Neural progenitor cell (in vitro differentiated cells): ENCODE measurements at places on chromosomes 13 and 19. TPM values are rescaled to one million over a fixed set of nuclear protein-coding genes. Genes with fewer than 3 reads are reported as not detected.

The OXGR1 gene
- total RNA-seq = 0.88 and 1.6 TPM in 2 replicates

The NLRP9 gene
- not detected in 2 replicates for total RNA-seq

The PSG2 gene
- total RNA-seq = not detected in 2 replicates

GRCh38 chr13:21901811-21902708, 231.2 kb downstream of the FGF9 start:
- no peak overlapping the region for H3K4me3 ChIP-seq
- H3K27ac ChIP-seq = no peak overlapping the region
- H3K36me3 ChIP-seq = no peaks in the 10 kb centered on the region
- no peaks in the 10 kb centered on the region for H3K4me1 ChIP-seq
- H3K27me3 ChIP-seq = no peaks in the 10 kb centered on the region

The KLK8 gene
- 0.46 TPM in 1 of 2 replicates, not detected in the other for total RNA-seq

- no peaks in the 10 kb centered on the region for H3K36me3 ChIP-seq
- H3K27me3 ChIP-seq = peaks cover 11% of the 10 kb centered on the region
- no peak for DNase-seq
- H3K4me3 ChIP-seq = no peak overlapping the region
Measured at GRCh38 chr19:47475465-47475864, 3.8 kb upstream of the SLC8A2 start.

- DNase-seq = no peak
- no peaks in the 10 kb centered on the region for H3K27me3 ChIP-seq
- H3K27ac ChIP-seq = no peak overlapping the region
- H3K4me3 ChIP-seq = no peak overlapping the region
- H3K36me3 ChIP-seq = no peaks in the 10 kb centered on the region
Measured at GRCh38 chr13:36074659-36075058, 56.5 kb downstream of the DCLK1 start.

- DNase-seq = no peak
- peak overlapping the region; percentile 99 for H3K27ac ChIP-seq
- peaks cover 26% of the 10 kb centered on the region for H3K4me1 ChIP-seq
- peak overlapping the region; percentile 66 for H3K4me3 ChIP-seq
Measured at GRCh38 chr13:33541456-33541855, 255.9 kb upstream of the STARD13 start.

- no peak overlapping the region for H3K27ac ChIP-seq
- peaks cover 24% of the 10 kb centered on the region for H3K4me1 ChIP-seq
- peak; percentile 4 for DNase-seq
- no peaks in the 10 kb centered on the region for H3K27me3 ChIP-seq
Measured at GRCh38 chr13:66657165-66657881, 572.8 kb downstream of the PCDH9 start.

GRCh38 chr13:22740264-22740663, 440.5 kb upstream of the SGCG start:
- no peaks in the 10 kb centered on the region for H3K36me3 ChIP-seq
- no peak overlapping the region for H3K27ac ChIP-seq
- DNase-seq = peak; percentile 49
- no peak overlapping the region for H3K4me3 ChIP-seq
- no peaks in the 10 kb centered on the region for H3K4me1 ChIP-seq
- H3K27me3 ChIP-seq = no peaks in the 10 kb centered on the region

The TPRX2 gene
- total RNA-seq = not detected in 2 replicates

The RPS16 gene
- total RNA-seq = 94.8 and 268 TPM in 2 replicates

- no peaks in the 10 kb centered on the region for H3K4me1 ChIP-seq
- no peaks in the 10 kb centered on the region for H3K36me3 ChIP-seq
- H3K4me3 ChIP-seq = no peak overlapping the region
- no peak for DNase-seq
- H3K27me3 ChIP-seq = no peaks in the 10 kb centered on the region
Measured at GRCh38 chr13:73299787-73300186, 241.0 kb downstream of the KLF5 start.

DNA sequence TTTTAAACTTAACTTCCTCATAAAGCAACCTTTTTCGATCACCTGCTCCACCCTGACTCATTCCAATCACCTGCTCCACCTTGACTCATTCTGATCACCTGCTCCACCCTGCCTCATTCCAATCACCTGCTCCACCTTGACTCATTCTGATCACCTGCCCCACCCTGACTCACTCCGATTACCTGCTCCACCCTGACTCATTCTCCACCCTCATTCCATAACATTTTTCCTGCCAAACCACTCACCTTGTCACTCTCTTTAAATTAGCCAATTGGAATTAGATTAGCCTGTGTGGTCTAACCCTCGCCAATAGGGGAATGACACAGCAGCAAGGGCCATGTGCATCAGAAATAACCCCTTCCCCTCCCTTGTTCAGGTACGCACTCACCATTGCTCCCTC, 31.9 kb upstream of the ZNF83 start:
- DNase-seq = no peak
- H3K36me3 ChIP-seq = no peaks in the 10 kb centered on the region
- no peak overlapping the region for H3K4me3 ChIP-seq
- H3K4me1 ChIP-seq = peaks cover 2% of the 10 kb centered on the region
- H3K27ac ChIP-seq = no peak overlapping the region
- H3K27me3 ChIP-seq = no peaks in the 10 kb centered on the region

The PPP5C gene
- total RNA-seq = 63.5 and 97.8 TPM in 2 replicates

DNA sequence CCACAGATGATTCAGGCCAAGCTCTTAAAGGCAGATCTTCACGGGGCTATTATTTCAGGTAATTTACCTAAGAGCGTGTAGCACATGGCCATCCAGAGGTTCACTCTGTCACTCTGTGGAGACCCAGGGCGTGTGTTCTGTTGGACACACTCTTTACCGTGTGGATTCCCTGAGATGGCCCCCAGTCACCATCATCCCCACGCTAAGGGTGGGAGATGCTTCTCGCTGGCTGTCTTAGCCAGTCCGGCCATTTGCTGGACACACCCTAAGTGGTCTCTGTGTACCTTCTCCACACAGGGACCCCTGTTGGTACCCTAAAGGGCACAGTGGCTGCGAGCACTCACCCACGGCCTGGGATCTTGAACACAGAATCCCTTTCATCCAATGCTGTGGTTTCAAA, 6.0 kb downstream of the POP4 start:
- no peak overlapping the region for H3K4me3 ChIP-seq
- no peaks in the 10 kb centered on the region for H3K27me3 ChIP-seq
- H3K27ac ChIP-seq = no peak overlapping the region

DNA sequence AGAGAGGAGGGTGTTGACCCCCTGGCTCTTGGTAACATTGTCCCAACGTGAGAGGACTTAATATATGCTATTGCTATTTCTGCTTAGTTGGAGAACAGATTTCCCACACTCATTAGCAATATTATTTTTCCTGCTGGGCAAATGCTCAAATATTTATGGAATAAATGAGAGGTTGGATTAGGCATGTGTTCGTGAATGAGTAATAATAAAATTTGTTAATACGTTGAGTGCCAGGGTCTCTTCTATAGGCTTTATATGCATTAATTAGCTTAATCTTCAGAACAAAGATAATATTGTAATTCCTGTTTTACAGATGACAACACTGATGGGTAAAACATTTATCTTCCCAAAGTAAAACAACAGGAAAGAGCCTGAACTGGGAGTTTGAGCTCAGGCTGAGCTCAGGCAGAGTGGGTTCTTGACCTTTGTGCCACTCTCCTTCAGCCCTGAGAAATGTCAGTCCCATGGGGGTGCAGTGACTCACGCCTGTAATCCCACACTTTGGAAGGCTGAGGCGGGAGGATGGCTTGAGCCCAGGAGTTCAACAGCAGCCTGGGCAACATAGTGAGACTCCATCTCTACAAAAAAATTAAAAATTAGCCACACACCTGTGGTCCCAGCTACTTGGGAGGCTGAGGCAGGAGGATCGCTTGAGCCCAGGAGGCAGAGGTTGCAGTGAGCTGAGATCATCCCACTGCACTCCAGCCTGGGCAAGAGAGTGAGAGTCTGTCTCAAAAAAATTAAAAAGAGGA, 1.2 kb downstream of the ZNF233 start:
- peak overlapping the region; percentile 80 for H3K4me3 ChIP-seq
- no peak overlapping the region for H3K27ac ChIP-seq
- DNase-seq = no peak
- no peaks in the 10 kb centered on the region for H3K27me3 ChIP-seq

The MBNL2 gene
- total RNA-seq = 19.6 and 25.0 TPM in 2 replicates

GRCh38 chr19:8208922-8209461, at the start of gene CERS4:
CERS4 (plus strand) TSS chr19:8209370; CDS start chr19:8251077, 41,707 bp downstream.
- peaks cover 16% of the 10 kb centered on the region for H3K4me1 ChIP-seq
- H3K4me3 ChIP-seq = peak within 1 kb of the TSS; percentile 71
- DNase-seq = peak; percentile 97
- no peaks in the 10 kb centered on the region for H3K36me3 ChIP-seq
- H3K27ac ChIP-seq = peak within 1 kb of the TSS; percentile 6
- no peaks in the 10 kb centered on the region for H3K27me3 ChIP-seq

- H3K27ac ChIP-seq = no peak overlapping the region
- peak; percentile 57 for DNase-seq
- H3K27me3 ChIP-seq = no peaks in the 10 kb centered on the region
- no peaks in the 10 kb centered on the region for H3K36me3 ChIP-seq
Measured at GRCh38 chr13:108895220-108895704, 265.9 kb downstream of the MYO16 start.

The SIGLEC6 gene
- total RNA-seq = not detected in 2 replicates

DNA sequence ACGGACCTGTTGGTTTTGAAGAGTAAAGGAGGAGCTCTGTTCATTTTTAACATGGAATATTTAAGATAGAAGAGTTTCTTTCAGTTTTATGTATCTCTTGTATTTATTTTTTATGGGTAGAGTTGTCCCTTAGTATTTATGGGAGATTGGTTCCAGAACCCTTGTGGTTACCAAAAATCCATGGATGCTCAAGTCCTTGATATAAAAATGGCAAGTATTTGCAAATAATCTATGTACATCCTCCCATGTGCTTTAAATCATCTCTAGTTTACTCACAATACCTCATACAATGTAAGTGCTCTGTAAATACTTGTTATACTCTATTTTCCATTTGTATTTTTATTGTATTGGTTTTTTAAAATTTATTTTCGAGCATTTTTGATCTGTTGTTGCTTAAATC, 63.1 kb downstream of the TM9SF2 start:
- no peaks in the 10 kb centered on the region for H3K27me3 ChIP-seq
- H3K4me1 ChIP-seq = no peaks in the 10 kb centered on the region
- H3K36me3 ChIP-seq = peaks cover 5% of the 10 kb centered on the region
- DNase-seq = no peak

The LRRC8E gene
- 0.65 and 1.2 TPM in 2 replicates for total RNA-seq

DNA sequence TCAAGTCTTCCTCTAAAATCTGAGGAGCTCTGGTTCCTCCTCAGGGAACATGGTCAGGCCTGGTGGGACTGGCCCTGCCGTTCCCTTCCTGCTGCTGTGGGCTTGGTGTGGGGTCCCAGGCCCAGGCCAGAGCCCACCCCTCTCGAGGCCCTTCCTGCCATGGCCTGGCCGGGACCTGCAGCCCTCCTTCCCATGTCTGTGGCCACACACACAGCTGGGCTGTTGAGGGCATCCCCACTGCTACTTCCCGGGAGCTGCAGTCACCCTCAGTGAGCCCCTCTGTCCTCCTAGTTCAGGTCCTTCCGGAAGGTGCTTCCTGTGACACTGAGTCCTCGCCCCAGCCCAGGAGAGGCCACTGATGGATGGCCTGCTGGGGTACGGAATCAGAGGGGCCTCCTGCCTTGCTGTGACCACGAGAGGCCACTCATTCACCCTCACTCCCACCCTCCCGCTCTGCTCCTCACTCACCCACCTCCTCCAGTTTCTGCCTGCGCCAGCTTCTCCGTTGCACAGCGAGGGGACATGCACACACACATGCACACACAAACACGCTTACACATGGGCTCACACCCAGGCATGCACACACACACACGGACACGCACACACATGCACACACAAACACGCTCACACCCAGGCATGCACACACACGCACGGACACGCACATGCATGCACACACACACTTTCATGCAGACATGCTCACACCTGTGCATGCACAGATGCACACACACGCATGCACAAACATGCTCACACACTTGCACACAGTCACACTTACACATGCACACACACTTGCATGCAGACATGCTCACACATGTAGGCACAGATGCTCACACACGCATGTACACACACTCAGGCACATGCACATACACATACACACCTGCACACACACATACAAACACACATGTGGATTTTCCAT, 7.3 kb upstream of the MCF2L start:
- H3K4me1 ChIP-seq = peaks cover 19% of the 10 kb centered on the region
- no peaks in the 10 kb centered on the region for H3K27me3 ChIP-seq
- no peak overlapping the region for H3K4me3 ChIP-seq
- DNase-seq = no peak

DNA sequence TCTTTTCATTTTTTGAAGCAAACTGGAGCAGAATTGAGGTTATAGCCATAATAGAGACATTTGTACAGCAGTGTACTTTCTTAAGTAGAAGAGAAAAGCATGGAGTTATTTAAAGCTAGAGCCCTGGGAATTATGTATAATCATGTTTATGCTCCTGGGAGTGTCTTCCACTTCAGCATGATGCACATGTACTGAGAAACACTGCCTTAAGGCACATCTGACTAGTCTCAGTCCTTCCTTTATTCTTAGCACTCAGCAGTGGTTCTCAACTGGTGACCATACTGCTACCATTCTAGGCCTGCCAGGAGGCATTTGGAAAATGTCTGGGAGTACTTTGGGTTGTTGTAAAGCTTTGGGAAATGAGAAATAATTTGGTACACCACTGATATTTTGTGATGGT, 45.8 kb downstream of the VWA8 start:
- H3K4me3 ChIP-seq = no peak overlapping the region
- no peaks in the 10 kb centered on the region for H3K4me1 ChIP-seq
- DNase-seq = no peak
- no peaks in the 10 kb centered on the region for H3K36me3 ChIP-seq

GRCh38 chr13:32429433-32429909, 1.5 kb upstream of the N4BP2L1 start:
- no peak overlapping the region for H3K4me3 ChIP-seq
- H3K27ac ChIP-seq = no peak overlapping the region
- no peak for DNase-seq
- peaks cover 8% of the 10 kb centered on the region for H3K4me1 ChIP-seq
- H3K27me3 ChIP-seq = peaks cover 49% of the 10 kb centered on the region

GRCh38 chr19:30160426-30160825, 211.8 kb upstream of the ZNF536 start:
- no peaks in the 10 kb centered on the region for H3K36me3 ChIP-seq
- H3K4me1 ChIP-seq = no peaks in the 10 kb centered on the region
- H3K27me3 ChIP-seq = no peaks in the 10 kb centered on the region
- H3K4me3 ChIP-seq = no peak overlapping the region
- no peak overlapping the region for H3K27ac ChIP-seq
- DNase-seq = no peak
